Hematopoietic multipotent progenitor cell treated with erythropoietin and hydrocortisone succinate and interleukin-3 and kit ligand, for 4 days (in vitro differentiated cells): ENCODE measurements at places on chromosomes 12 and 14.
A peak's percentile ranks its signal among the peaks of the same experiment; 100 is the strongest.

- no peak for DNase-seq
These were observed 6.8 kb downstream of the ZFHX2 start for GRCh38 chr14:23544511-23545447.

GRCh38 chr12:38825006-38825405 is 80.4 kb downstream of the CPNE8 start:
- DNase-seq = peak; percentile 57

GRCh38 chr12:68798882-68799234 is 9.1 kb upstream of the MDM2 start:
- DNase-seq = no peak

- DNase-seq = no peak
These were observed 62.1 kb upstream of the KIF21A start for GRCh38 chr12:39505023-39505422.

DNA sequence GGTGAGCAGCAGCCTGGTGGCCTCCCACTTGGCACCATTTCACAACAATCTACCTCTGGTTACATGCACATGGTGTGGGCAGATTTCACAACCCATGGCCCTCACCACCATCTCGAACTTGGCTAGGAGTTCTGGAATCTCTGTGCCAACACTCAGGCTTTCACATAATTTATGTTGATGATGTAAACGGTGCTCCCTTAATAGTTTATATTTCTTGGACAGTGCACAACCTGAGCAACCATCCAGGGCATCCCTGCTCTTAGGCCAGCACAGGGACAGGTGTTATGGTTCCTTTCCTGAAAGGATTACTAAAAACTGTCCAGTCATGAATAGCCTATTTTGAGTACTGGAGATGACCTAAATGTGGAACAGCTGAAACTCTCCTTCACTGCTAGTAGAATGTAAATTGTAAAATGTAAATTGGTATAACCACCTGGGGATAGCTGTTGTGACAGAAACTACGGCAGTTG is 28.6 kb downstream of the ABCB9 start:
- peak; percentile 59 for DNase-seq

GRCh38 chr12:121530600-121531355 is 50.0 kb downstream of the KDM2B start:
- peak; percentile 89 for DNase-seq

DNA sequence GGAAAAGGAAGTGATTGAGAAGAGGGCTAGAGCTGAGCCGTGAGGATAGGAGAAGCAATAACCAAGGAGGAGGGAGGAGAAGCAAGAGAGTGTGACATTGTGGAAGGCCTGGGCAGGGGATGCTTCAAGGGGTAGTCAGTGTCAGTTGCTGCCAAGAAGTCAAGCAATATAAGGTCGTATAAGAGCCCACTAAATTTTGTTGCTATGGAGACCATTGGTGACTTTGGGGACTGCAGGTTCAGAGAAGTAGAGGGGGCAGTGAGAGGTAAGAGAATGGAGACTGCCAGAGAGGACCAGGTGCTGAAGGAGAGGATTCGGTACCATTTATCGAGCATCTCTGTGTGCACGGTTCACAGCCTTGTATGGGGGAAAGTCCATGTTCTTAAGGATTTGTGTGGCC is 3.1 kb upstream of the ATXN3 start:
- no peak for DNase-seq

GRCh38 chr12:130715998-130716968 is at the start of gene RIMBP2:
Gene RIMBP2, minus strand, starts transcription at chr12:130716299. Its CDS starts 237,286 bp downstream, at chr12:130479013.
- DNase-seq = no peak
